Stimulated activated CD4-positive, alpha-beta T cell treated with anti-CD3 and anti-CD28 coated beads, TNF-alpha, amount 100 ng/mL, for 4 hours (primary cell): ENCODE measurements at places on chromosomes 6 and 20.

GRCh38 chr6:37122861-37123260, 47.1 kb upstream of the PIM1 start:
- no peak for DNase-seq

GRCh38 chr6:105909106-105909505, 177.0 kb upstream of the PRDM1 start:
- no peak for DNase-seq

DNA sequence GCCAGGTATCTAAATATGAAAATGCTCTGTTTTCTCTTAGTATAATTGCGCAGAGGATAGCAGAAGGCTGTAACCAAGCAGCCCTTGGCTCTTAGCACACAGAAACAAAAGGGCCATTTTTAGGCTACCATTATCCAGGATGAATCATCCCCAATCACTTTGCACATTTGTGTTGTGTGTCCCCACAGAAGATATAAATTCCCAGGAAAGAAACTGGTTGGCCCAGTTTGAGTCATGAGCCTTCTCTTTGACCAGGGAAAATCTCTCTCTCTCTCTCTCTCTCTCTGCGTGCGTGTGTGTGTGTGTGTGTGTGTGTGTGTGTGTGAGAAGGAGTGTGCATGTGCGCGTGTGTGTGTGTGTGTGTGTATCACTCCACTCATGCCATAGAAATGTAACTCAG, 178.5 kb downstream of the FRK start:
- DNase-seq: no peak

GRCh38 chr20:25090492-25091429, 8.8 kb upstream of the VSX1 start:
- no peak for DNase-seq

- no peak for DNase-seq
Measured at GRCh38 chr6:26103141-26103769, 16.0 kb downstream of the HFE start.

DNA sequence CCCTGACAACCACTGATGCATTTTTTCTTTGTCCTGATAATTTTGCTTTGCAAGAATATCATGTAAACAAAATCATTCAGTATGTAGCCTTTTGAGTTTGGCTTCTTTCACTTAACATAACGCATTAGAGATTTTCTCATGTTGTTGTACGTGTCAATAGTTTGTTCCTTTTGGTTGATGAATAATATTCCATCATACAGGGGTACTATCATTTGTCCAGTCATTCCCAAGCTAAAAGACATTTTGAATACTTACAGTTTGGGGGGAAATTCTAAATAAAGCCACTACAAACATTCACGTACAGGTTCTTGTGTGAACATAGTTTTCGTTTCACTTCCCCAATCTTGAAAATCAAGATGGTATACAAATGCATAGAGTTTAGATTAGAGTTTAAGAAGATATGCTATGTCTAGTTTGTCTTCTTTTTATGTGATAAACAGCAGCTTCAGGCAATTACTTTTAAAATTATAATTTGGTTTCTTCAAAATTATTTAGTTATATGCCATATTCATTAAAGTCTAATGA, 5.2 kb downstream of the HAO1 start:
- no peak for DNase-seq

- no peak for DNase-seq
Measured at GRCh38 chr6:31969712-31970603, 2.0 kb downstream of the DXO start.

DNA sequence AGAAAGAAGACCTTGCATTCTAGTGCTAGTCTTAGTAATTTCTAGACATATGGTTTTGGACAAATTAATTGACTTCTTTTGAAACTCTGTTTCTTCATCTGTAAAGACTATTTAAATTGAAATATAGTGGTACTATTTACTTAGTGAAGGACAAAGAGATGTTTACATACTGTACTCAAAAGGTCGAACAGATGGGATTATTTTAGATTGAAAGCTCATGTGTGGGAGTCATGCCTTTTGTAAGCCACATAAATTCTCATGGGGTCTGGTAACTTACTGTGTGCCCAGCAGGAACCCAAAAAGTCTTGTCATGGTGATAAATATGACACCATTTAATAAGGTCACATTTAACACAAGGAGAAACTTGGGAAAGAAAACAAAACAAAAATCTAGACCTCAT, 368.2 kb upstream of the CITED2 start:
- DNase-seq: no peak
